ENCODE measurements at places on chromosomes 16 and 17. TPM values are rescaled to one million over a fixed set of nuclear protein-coding genes. Genes with fewer than 3 reads are reported as not detected.

- no peaks in the 10 kb centered on the region for H3K36me3 ChIP-seq
- no peak overlapping the region for H3K4me3 ChIP-seq
- no peaks in the 10 kb centered on the region for H3K4me1 ChIP-seq
- H3K27ac ChIP-seq, result no peak overlapping the region
Observed at GRCh38 chr16:87186446-87186845, 130.7 kb downstream of the C16orf95 start.

- DNase-seq, result no peak
- no peaks in the 10 kb centered on the region for H3K27me3 ChIP-seq
- H3K4me3 ChIP-seq, result no peak overlapping the region
- no peaks in the 10 kb centered on the region for H3K4me1 ChIP-seq
Observed at GRCh38 chr17:11564589-11565380, 33.5 kb upstream of the DNAH9 start.

DNA sequence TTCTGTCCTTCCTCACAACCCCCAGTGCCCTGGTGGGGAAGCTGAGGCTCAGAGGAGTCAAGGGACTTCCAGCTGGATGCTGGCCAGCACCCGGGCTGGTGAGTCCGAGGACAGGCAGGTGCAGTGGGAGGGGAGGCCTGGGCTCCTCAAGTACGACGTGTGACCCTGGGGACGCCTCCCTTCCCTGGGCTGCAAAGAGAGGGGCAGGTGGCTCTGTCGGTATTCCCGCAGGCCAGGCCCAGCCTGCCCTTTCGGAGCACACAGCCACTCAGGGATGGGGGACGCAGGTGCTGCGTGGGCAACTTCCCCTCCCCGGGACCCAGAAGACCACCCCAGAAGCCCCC, 33.1 kb upstream of the PVALEF start:
- H3K4me1 ChIP-seq, result no peaks in the 10 kb centered on the region
- DNase-seq, result no peak
- H3K27me3 ChIP-seq, result no peaks in the 10 kb centered on the region
- no peak overlapping the region for H3K27ac ChIP-seq
- H3K36me3 ChIP-seq, result no peaks in the 10 kb centered on the region
- H3K4me3 ChIP-seq, result no peak overlapping the region

DNA sequence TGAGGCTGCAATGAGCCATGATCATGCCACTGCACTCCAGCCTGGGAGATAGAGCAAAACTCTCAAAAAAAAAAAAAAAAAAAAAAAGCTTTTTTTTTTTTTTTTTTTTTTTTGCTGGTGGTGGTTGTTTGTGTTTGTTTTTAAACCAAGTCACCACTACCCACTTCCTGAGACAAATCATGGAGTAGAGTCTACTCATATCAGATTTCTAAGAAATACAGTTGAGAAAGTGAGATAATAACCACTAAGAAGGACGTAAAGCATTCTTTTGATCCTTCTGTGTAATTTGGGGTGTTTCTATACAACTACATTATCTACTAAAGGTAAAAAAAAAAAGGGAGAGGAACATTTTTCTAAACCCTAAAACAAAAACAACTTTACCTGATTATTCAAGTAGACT, 38.0 kb downstream of the AXIN2 start:
- peaks cover 20% of the 10 kb centered on the region for H3K4me1 ChIP-seq
- H3K4me3 ChIP-seq, result peak overlapping the region; percentile 58
- peaks cover 43% of the 10 kb centered on the region for H3K27me3 ChIP-seq
- DNase-seq, result no peak
- H3K36me3 ChIP-seq, result peaks cover 2% of the 10 kb centered on the region

DNA sequence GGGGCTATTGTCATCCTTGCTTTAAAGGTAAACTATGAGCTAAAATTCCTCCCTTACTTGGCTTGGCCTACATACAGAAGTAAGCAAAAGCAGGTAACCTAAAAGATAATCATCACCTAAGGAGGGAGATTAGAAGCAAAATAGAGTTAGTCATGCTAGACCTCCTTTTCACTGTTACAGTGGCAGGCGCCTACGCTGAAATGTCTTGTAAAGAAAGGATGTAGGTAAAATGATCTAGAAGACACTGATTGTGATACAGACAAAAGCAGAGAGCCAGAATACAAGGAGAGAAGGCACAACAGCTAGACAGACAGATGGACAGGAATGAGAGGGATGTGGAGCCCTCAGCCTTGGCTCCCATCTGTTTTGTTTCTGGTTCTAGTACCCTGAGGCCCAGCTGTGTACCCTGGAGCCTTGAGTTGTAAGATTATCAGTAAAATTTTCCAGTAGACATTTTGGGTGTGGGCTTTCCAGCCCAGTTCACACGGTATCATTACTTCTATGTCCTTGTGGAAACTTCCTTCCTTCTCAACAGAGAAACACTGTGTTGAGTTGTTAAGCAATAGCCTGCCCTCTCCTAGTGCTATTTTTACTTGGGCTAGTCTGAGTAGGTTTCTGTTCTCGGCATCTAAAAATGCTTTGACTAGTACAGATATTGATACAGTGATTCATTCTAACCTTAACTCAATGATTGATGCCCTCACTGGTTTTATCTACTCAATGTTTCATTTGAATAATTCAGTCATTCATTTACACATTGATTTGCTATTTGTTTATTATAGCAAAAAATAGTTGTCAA, 7.7 kb upstream of the C16orf78 start:
- no peaks in the 10 kb centered on the region for H3K36me3 ChIP-seq
- no peak overlapping the region for H3K27ac ChIP-seq
- H3K27me3 ChIP-seq, result no peaks in the 10 kb centered on the region
- H3K4me1 ChIP-seq, result no peaks in the 10 kb centered on the region
- DNase-seq, result no peak

DNA sequence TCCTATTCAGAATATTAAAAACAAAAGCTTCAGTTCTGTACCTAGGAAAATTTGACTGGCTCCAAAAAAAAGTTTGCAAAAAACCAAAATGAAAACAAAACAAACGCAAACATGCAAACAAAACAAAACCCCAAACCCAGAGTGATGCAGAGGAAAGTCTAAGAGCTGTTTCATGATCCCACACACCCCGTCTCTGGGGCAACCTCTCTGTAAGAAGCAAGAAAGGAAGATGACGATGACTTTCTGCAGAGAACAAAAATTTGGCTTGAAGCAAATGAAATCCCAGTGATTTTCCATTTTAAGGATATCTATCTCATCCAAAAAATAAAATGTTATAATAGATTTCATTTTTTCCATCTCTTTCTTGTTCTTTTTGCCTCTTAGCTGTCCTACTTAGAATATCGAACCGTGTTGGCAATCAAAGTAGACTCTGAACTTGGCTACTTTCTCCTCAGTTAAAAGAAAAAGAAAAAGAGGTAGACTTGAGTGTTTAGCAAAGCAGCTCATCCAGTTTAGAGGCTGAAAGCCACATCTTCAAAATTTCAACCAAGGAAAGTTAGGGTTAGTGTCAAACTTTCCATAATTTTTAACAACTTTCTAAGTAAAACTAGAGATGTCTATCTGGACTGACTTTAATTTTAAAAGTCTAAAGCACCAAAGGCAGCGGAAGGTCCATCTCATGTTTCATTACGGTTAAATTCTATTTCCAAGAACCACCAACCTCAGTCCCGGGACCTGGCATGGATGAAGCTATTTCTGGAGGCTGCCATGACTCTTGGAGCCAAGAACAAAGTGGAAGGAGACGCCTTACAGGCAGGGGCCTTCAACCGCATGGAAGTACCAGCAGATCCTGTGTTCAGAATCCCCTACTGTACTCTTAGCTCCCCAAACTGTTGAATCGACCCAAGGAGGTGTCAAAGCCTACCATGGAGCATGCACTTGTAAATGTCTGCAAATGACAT, 180.8 kb downstream of the XYLT1 start:
- peaks cover 27% of the 10 kb centered on the region for H3K36me3 ChIP-seq
- DNase-seq, result no peak
- H3K4me3 ChIP-seq, result no peak overlapping the region

GRCh38 chr17:77946900-77947645, 11.4 kb upstream of the TNRC6C start:
- H3K27me3 ChIP-seq, result peaks cover 23% of the 10 kb centered on the region
- peaks cover 1% of the 10 kb centered on the region for H3K4me1 ChIP-seq
- no peak overlapping the region for H3K27ac ChIP-seq
- no peak for DNase-seq
- H3K36me3 ChIP-seq, result no peaks in the 10 kb centered on the region

- no peak overlapping the region for H3K27ac ChIP-seq
- DNase-seq, result no peak
- H3K27me3 ChIP-seq, result no peaks in the 10 kb centered on the region
- H3K4me1 ChIP-seq, result peaks cover 2% of the 10 kb centered on the region
- H3K4me3 ChIP-seq, result no peak overlapping the region
Observed at GRCh38 chr17:69269131-69269998, 40.7 kb upstream of the ABCA10 start.

- H3K27ac ChIP-seq, result peak overlapping the region; percentile 93
- no peaks in the 10 kb centered on the region for H3K27me3 ChIP-seq
- H3K36me3 ChIP-seq, result peaks cover 44% of the 10 kb centered on the region
- DNase-seq, result no peak
- peaks cover 83% of the 10 kb centered on the region for H3K4me1 ChIP-seq
- peak overlapping the region; percentile 78 for H3K4me3 ChIP-seq
Observed at GRCh38 chr16:84597528-84597896, 20.4 kb downstream of the COTL1 start.

DNA sequence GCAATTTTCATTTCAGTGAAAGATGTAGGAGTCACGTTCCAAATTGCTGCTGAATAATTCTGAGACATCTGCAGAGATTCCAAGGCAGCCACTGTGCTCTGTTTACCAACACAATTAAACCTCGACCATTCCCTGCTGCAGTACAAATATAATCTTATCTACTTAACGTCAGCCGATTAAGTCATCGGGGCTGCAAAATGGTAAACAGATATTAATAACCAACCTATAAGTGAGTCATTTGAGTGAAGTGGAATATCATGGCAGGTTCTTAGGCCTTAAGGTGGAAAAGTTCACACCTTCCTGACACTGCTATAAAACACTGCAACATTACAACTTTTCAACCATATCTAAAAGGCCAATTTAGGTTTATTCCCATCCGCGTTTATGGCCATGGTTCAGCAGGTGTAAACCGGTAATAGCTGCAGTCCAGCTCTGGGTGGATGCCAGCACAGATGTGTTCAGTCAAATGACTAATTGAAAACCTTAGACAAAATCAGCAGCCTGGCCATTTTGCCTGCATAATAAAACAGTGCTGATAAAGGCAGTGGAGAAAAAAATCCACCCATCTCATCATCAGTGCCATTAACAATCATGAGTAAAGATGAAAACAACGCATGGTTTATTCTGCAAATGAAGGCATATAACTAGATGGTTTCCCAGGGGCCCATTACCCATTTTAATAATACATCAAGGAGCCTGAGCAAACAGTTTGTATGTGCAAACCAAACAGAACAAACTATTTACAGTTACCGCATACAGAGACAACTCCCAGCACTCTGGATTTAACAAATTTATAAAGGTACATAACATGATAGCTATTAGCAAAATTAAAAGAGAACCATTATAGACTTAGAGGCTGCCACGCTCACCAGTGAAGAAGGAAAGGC, 202.9 kb upstream of the IRX3 start:
- H3K36me3 ChIP-seq, result no peaks in the 10 kb centered on the region
- no peak for DNase-seq
- no peaks in the 10 kb centered on the region for H3K27me3 ChIP-seq
- H3K27ac ChIP-seq, result no peak overlapping the region

DNA sequence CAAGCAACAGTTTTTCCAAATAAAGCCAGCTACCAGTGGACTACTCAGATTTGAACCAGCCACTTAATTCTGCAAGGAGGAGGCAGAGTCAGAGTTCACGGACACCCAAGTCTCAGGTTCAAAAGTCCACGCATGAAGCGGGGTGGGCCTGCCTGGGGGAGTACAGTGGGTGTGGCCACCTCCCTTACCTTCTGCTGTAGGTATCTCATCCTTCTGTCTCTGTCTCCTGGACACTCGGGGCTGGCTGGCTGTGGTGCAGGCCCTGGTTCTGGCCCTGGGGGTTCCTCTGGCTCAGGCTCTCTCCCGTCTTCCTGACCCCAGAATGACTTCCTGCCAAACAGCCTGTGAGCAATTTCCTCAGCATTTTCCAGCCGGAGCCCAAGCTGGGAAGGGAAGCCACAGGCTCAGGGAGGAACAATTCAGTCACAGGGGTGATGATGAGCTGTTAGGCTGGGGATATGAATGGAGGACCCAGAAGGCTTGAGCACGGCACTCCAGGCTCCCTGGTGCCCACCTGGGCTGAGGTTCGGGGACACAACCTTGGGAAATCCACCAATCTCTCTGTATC, 101.9 kb downstream of the LITAF start:
- H3K27ac ChIP-seq, result no peak overlapping the region
- H3K27me3 ChIP-seq, result no peaks in the 10 kb centered on the region
- H3K4me3 ChIP-seq, result no peak overlapping the region
- no peaks in the 10 kb centered on the region for H3K36me3 ChIP-seq
- H3K4me1 ChIP-seq, result no peaks in the 10 kb centered on the region

DNA sequence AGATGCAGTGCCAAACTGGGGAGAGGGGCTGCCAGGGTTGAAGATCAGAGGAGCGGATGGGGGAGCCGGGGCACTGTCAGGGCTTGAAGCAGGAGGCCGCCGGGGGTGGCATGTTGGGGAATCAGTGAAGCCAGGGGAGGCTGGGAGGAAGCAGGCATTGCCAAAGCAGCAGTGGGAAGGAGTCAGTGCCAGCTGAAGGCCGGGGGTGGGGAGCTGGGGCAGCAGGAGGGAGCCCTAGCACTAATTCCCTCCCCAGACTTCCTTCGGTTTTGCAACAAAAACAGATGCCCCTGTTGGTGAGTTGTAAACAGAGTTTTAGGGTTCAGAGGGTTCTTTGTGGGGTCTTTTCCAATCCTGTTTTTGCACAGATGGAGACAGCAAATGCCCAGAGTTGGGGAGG, 10.9 kb upstream of the TAC4 start:
- peaks cover 9% of the 10 kb centered on the region for H3K27me3 ChIP-seq
- DNase-seq, result no peak
- H3K27ac ChIP-seq, result no peak overlapping the region
- no peak overlapping the region for H3K4me3 ChIP-seq
- no peaks in the 10 kb centered on the region for H3K36me3 ChIP-seq

DNA sequence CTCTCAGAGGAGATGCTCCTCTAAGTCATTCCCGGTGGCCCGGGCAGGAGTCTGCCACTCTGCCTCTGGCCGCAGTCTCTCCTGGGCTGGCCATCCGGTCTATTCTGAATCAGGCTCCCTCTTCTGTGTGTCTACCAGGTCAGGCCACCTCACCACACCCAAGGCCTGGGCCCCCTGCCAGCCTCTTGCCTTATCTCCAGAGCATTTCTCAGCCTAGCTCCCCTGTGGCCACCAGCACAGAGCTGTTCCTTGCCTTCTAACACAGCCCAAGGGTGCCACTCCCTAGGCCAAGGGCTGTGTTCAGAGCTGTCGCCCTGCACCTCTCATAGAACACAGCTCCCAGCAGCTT, 55.3 kb downstream of the MYO18A start:
- no peaks in the 10 kb centered on the region for H3K27me3 ChIP-seq
- H3K27ac ChIP-seq, result peak overlapping the region; percentile 28
- no peaks in the 10 kb centered on the region for H3K36me3 ChIP-seq
- H3K4me3 ChIP-seq, result no peak overlapping the region
- peaks cover 2% of the 10 kb centered on the region for H3K4me1 ChIP-seq
- no peak for DNase-seq

PTX4 gene
- total RNA-seq, result not detected

TPSD1 gene
- not detected for total RNA-seq

TAC4 gene
- not detected for total RNA-seq

RASL10B gene
- total RNA-seq, result 0.09 TPM

SMTNL2 gene
- total RNA-seq, result not detected

SPATA32 gene
- total RNA-seq, result 0.53 TPM

FZD2 gene
- 0.36 TPM for total RNA-seq

ZNF267 gene
- 62.6 TPM for total RNA-seq

MRM3 gene
- total RNA-seq, result 18.3 TPM

SLC39A11 gene
- total RNA-seq, result 18.2 TPM

ZSCAN10 gene
- 0.39 TPM for total RNA-seq

ABCA8 gene
- total RNA-seq, result not detected

UNC45B gene
- total RNA-seq, result 0.20 TPM

G6PC1 gene
- total RNA-seq, result not detected

FN3KRP gene
- total RNA-seq, result 42.7 TPM

ATP2A1 gene
- 4.6 TPM for total RNA-seq
